ENCODE measurements at places on chromosomes 1 and 21.

- DNase-seq = no peak
Observed at GRCh38 chr1:47705517-47706130, 267.8 kb downstream of the FOXD2 start.

GRCh38 chr1:94925561-94926125 lies 1.3 kb downstream of the CNN3 start:
- peak; percentile 49 for DNase-seq

- no peak for DNase-seq
Observed at GRCh38 chr1:222767152-222767571, 30.2 kb downstream of the FAM177B start.

DNA sequence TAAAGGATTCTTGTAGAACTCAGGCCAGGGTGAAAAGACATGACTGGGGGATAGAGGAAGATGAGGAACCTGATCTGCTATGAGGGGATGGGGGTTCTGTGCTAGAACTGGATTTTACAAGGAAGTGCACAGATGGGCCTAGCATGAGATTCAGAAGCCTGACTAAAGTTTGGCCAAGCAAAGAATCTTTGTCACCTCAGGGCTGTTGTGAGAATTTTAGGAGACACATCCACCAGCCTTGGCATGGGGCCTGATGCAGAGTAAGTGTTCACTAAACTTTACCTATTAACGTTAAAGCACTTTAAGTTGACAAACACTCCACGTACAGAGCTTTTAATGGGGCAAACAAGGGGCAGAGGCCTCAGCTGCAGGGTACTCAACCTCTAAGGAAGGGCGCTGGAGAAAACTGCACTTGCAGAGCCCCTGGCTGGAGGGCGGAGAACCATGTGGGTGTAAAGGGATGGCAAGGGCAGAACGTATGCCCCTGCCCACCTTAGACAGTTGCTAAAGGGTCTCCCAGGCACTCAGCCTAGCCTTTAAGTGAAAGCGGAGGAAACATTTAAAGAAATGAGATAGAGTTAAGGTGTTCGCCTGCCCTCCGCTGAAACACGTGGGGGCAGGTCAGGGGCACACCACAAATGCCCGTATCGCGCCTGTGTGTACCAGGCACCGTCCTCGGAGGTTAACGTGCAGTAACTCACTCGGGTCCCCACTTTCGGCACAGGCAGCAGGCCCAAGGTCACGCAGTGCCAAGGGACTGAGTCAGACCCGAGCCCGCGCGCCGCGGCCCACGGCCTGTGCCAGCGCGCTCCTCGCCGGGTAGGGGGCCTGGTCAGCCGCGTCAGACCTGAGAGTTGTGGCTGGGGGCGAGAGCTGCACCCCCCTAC lies 990 bp upstream of the MRPS6 start:
- no peak for DNase-seq

GRCh38 chr1:66502086-66502485 lies 31.9 kb upstream of the SGIP1 start:
- no peak for DNase-seq

DNA sequence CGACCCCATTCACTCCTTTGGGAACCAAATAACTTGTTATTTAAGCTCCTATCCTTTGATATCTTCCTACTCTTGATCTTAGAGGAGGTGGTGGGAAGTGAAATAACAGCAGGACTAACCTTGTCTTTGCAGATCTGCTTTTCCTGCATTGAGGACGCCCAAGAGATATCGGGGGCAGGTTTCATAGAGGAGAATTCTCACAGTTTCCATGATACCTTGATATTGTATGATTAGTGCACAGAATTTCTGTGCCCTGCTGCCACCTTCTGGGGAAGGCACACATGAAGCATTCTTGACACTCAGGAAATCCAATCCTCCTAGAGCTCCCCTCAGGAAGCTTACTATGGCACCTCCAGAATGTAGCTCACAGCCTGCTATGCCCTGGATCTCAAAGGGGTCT lies 1.6 kb downstream of the CD1B start:
- no peak for DNase-seq

- DNase-seq = no peak
Observed at GRCh38 chr1:68338081-68338480, 105.8 kb upstream of the WLS start.

DNA sequence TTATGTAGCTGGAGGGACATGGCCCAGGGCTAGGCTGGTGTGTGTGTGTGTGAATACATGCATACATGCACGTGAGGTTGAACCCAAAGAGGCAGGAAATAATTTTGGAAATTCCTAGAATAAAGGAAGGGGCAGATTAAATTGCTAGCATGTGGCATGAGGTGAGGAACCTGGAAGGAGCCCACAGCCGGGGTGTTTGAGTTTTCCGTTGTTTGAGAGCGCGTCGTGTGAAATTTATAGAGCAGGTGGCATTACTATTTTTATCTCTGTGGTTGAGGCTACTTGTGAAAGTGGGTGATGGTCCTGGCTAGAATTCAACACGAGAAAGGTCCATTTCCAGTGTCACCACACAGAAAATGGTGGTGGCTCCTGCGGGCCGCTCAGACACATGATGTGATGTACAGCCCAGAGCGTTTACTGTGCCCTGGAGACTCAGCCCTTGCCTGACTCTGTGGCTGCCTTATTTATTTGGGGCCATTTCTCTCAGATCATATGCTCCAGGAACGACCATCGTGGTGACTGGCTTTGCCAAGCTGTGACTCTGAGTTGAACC lies 48.0 kb downstream of the BACE2 start:
- DNase-seq = no peak

DNA sequence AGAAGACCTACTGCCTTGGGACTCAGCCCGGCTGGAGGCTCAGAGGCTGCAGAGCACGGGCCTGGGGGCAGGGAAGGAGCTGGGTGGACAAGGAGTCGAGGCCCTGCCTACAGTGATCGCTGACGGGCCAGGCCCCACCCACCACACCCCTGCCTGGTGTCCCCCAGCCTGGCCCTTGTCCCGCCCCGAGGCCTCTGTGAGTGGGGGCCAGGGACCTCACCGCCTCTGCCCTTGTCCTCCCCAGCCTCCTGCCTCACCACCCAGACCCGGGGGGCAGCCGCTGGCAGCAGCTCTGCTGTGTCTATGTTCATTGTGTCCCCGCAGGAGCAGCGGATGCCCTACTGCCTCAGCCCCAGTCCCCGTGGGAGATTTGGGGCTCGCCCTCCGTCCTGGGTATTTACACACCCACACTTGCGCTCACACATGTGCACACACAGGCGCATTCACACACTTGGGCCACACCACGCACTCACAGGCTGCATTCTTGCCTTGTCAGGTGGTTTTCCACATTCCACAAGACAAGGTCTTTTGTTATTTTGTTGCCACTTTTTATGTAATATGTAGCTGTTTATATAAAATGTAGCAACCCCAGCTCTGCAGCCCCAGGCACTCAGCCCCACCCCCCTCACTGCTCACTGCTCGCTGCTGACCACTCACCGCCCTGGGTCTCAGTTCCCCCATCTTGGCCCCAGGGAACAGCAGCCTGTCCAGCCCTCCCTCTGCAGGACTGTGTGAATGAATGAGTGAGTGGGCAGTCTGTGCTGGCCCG lies 7.3 kb downstream of the PFKL start:
- DNase-seq = no peak

DNA sequence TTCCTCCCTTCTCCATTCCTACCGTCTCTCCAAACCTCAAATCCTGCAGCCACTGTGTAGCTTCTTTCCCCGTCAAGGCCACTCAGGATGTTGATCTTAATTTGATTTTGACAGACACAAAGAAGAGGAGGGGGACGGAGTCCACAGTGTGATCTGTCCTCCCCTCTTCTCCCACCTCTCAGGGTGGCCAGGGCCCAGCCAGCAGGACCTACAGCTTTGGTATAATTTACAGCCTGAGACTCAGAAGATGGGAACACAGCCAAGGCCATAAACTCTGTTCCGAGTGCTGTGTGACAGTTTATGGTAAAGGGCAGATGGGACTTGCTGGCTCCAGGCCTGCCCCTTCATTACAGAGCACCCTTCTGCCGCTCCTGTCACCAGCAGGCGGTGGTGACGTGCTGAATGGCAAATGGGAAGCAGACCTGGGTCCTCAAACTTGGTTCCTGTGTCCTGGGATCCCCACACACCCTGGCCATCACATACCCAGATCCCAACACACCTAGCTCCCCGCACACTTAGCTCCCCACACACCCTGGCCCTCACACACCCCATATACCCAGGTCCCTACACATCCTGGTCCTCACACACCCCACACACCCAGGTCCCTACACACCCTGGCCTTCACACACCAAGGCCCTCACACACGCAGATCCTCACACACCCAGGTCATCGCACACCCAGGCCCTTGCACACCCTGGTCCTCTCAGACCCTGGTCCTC lies 71.6 kb downstream of the CD2 start:
- DNase-seq = peak; percentile 16

DNA sequence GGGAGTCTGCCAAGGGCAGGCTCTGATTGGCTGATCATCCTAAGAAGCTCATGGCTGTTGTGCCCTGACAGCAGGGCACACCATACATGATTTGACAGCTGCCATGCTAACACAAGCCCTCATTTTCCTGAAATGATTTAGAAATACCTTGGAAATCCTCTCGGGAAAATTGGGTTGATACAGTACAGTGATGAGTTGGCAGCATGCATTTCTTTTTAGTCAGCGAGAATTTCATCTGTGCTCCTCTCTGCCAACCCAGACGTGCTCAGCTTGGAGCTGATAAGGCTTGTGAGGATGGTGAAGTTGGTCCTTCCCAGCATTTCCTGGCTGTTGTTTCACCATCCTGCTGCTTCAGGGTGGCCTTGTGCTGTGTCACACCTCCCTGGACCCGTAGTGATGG lies 22.6 kb upstream of the KCNQ4 start:
- no peak for DNase-seq

GRCh38 chr21:45372732-45373355 lies 32.1 kb upstream of the COL18A1 start:
- DNase-seq = no peak

DNA sequence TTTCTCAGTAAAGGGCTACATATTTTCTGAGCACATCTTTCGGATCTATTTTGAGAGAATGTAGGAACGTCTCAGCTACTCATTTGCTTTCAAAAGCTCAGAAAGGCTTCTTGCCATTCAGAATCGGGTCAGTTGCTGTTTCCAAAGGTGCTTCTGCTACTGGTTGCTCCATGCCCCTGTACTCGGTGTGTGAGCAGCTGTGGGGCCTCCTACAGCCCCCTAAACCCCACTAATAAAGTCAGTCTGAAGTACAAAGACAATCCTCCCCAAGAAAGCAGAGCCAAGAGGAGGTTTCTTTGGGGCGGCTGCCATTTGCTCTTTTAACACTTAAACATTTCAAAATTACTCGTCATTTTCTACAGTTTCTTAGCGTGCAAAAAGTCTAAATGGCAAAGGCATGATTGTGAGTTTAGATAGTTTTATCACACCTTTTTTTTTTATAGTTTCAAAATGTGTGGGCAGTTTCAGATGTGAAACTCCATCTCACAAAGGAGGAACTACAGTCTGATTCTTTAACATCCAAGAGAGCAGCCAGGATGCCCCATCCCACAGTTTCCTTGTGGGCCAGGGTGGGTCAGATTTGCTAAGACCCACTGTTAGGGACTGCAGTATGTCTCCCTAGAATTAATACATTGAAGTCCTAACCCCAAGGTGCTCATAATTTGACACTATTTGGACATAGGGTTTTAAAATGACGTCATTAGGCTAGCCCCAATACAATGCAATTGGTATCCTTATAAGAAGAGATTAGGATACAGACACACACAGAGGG lies 4.1 kb downstream of the RUNX1 start:
- DNase-seq = no peak

DNA sequence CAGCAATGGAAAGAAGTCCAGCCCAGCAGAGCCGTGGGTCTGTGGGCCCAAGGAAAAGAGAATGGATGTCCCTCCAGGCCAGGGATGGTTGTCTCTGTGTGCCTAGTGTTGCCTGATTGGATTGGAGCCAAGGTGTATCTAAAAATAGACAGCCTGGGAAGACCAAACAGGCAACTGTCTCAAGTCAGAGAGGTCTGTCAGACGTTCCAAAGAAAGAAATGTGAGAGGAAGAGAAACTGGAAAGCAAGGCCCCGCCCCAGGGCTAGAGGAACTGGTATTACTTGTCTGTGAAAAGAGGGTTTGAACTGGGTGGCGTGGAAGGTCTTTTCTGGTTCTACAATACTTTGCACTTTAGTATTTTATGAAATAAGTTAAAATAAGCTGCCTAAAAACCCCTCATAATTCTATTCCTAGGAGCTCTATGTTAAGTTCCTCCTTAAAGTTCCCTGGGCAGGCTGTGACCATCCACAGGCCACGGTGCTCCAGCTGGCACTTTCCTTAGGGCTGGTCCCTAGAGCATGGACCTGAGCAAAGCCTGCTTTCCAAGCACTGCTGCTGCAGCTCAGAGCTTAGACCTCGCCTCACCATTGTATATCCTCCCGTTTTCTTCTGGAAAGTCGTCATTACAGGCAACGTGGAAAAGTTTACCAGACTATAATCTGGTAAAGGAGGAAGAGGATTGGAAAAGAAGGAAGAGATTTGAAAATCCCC lies 151.6 kb downstream of the DISC1 start:
- DNase-seq = no peak

DNA sequence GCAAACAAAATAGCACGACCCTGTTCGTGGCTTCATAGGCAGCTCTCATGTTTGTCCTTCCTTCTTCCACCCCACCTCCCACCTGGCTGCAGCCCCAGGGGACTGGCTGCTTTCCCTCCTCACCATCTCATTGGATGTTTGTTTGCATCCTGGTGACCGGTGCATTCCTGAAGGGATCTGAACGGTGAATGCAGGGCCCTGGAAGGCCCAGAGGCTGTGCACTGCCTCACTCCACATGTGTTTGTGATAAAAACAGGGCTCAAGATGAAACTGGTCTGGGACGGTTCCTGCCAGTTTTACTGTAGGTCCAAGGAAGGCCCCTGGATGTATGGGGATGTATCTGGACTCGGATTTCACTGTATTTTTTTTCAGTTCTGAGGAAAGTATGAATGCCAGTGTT lies 42.8 kb downstream of the CNN3 start:
- DNase-seq = no peak

GRCh38 chr21:29829564-29830275 lies 110.1 kb downstream of the GRIK1 start:
- DNase-seq = no peak

DNA sequence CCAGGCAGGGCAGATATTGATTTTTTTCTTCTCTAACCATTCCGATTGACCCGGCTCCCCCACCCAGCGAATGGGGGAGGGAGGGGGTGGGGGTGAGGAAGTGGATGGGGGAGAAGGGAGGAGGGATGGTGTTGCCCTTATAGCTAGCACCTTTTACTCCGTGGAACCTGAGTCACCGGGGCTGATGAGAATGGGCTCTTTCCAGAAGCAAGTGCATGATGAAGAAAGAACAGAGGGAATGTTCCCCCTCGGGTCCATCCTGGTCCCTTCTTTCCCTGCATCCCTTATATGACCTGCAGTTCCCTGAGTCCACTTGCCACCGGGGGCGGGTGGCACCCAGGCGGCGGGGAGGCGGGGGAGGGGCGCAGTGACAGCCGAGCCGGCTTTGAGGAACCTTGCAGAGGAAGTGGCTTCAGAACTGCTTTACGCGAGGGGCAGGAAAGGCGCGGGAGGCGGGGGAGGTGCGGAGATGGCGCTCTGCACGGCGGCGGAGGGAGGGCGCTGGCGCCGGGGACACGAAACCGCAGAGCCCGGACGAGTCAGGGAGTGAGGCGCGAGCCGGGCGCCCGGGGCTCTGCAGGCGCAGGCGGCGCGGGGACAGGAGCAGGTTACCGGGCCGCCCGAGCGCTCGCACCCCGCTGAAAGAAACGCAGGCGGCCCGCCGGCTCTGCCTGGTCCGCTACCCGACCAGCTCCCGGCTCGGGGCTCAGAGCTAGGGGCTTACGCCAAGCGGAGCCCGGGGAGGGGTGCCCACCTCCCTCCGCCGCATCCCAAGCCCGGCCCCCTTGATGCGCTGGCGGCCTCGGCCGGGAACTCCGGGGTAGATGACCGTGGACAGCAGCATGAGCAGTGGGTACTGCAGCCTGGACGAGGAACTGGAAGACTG lies 49.7 kb downstream of the RASSF5 start:
- DNase-seq = peak; percentile 75

- DNase-seq = no peak
Observed at GRCh38 chr1:65104854-65105534, 43.0 kb upstream of the AK4 start.

Measured in NCI-H187 (cell line).